ENCODE measurements at places on chromosomes 1 and 21. TPM values are rescaled to one million over a fixed set of nuclear protein-coding genes. Genes with fewer than 3 reads are reported as not detected.

DNA sequence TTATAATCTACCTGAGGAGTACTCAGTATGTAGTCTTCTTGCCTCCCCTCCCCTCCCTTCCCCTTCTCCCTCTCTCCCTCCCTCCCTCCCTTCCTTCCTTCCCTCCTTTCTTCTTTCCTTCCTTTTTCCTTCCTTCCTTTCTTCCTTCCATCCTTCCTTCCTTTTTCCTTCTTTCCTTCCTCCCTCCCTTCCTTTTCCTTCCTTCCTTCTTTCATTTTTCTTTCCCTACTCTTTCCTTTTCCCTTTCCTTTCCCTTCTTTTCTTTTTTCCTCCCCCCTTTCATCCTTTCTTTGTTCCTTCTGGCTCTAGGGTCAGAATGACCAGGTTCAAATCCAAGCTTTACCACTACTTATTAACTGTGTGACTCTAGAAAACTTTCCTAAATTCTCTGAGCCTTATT is 48.5 kb upstream of the HAO2 start:
- DNase-seq, result no peak

- DNase-seq, result no peak
Observed at GRCh38 chr1:95685081-95685480, 451.1 kb downstream of the RWDD3 start.

Gene SRM
- total RNA-seq, result 41.3 TPM

Gene PGLYRP3
- total RNA-seq, result not detected

DNA sequence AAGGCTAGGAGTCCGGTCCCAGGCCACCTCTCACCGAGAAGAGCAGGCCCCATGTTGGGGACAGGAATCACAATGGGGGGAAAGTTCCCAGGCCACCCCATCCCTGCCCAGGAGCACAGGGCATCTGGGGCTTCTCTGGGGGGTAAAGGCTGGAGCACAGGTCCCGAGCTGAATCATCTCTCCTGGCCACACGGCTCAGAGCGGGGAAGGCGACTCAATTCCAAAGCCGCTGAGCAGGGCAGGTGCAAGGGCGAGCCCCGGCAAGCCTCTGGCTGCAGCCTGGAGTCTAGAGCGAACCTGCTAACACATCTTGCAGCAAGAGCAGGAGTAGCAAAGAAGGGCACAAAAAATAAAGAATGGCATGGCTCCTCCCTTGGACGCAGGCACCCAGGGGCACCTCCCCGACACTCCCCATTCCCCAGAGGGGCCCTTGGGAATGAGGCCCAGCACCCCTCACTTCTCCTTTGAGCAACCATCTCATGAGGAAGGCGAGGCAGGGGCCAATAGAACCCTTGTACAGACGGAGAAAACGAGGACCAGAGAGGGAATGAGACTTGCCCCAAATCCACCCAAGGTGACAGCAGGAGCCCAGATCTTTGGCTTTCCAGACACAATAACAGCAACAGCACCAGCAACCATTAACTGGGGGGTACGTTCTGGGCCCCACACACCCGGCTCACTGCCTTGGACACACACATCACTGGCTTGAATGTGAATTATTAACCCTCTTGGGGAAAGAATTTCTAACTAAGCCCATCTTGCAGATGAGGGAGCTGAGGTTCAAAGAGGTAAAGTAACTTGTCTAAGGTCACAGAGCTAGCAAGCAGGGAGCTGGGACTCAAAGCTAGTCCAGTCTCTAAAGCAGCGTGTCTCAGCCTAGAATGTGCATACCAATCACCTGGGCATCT is 20.7 kb upstream of the ALDH4A1 start:
- DNase-seq, result no peak

GRCh38 chr1:87437663-87438295 is 109.1 kb downstream of the LMO4 start:
- no peak for DNase-seq

Gene ANXA9
- total RNA-seq, result not detected

Gene GPR89A
- total RNA-seq, result 27.5 TPM
